ENCODE measurements at places on chromosomes 7 and 10. TPM values are rescaled to one million over a fixed set of nuclear protein-coding genes. Genes with fewer than 3 reads are reported as not detected.

DNA sequence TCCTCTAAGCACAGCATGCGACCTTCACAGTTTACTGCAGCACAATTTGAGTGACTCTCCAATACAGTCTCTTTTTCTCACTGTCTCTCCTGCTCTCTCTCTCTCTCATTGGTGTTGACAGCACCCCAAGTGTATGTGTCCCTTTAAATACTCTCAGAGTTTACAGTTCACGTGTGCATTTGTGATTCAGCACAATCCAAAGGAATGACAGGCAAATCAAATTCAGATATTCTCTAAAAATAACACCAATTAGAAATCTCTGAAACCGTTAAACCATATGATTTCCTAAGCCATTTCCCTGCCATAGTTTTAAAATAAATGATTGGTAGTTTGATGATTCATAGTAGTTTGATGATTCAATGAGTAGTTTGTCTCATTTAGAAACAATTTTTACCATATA is 104.0 kb upstream of the GAD2 start:
- no peaks in the 10 kb centered on the region for H3K27me3 ChIP-seq
- no peak overlapping the region for H3K4me3 ChIP-seq
- no peak for DNase-seq
- H3K4me1 ChIP-seq, result no peaks in the 10 kb centered on the region
- no peak overlapping the region for H3K27ac ChIP-seq

- no peaks in the 10 kb centered on the region for H3K27me3 ChIP-seq
- DNase-seq, result no peak
- H3K27ac ChIP-seq, result no peak overlapping the region
- no peaks in the 10 kb centered on the region for H3K4me1 ChIP-seq
These were observed 785.7 kb upstream of the POM121L12 start for GRCh38 chr7:52249741-52250140.

- H3K27me3 ChIP-seq, result no peaks in the 10 kb centered on the region
- H3K4me3 ChIP-seq, result no peak overlapping the region
- no peak for DNase-seq
These were observed 181.2 kb upstream of the ANK3 start for GRCh38 chr10:60570896-60571295.

DNA sequence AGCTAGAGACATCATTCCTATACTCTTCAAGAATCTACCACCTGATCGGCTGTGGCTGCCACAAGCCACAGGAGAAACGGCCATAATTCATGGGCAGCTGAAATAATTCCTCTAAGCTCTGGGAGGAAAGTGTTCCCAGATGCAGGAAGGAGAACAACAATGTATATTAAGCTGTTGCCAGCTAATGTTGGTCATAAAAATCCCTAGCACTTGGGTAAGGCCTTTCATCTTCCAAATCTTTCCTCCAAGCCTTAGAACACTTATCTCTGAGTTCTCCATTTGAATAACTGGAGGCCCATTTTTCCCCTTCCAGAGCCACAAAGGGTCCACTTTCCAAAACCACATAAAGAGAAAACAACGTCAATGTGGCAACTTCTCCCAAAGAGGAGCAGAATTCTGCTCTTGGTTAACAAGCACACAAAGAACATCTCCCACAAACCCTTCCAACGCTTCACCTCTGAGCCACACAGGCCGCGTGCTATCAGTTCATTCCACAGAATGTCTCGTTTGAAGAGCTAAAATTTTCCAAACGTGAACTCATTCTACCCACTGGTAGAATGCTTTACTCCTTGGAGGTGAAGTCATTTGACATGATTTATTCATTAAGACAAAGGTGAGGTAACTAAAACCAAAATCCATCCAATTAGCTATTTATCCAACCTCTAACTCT is 11.2 kb downstream of the KCNMA1 start:
- no peaks in the 10 kb centered on the region for H3K27me3 ChIP-seq
- no peaks in the 10 kb centered on the region for H3K36me3 ChIP-seq
- H3K4me3 ChIP-seq, result no peak overlapping the region
- DNase-seq, result no peak

DNA sequence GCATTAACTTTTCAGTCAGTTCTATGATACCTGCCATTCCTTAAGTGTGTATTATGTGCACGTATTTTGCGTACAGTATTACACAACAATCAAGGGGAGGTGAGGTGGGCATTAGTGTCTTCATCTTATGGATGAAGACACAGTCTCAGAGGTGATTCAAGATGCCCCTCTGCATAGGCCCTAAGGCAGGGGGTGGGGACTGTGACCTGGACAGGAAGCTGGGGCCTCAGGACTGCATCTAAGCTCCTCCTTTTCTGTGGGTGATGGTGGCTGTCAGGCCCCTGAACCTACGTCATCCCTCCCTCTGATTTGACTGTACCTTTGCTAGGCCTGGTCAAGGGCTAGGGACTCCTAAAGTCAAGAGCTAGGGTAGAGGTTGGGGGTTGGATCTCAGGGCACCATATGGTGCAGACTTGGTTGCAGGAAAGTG is 38.9 kb downstream of the HK1 start:
- H3K36me3 ChIP-seq, result no peaks in the 10 kb centered on the region
- H3K4me1 ChIP-seq, result peaks cover 54% of the 10 kb centered on the region
- no peaks in the 10 kb centered on the region for H3K27me3 ChIP-seq

- H3K36me3 ChIP-seq, result peaks cover 12% of the 10 kb centered on the region
- no peaks in the 10 kb centered on the region for H3K4me1 ChIP-seq
- no peak for DNase-seq
- H3K27me3 ChIP-seq, result no peaks in the 10 kb centered on the region
These were observed 36.6 kb upstream of the CCAR1 start for GRCh38 chr10:68684413-68684812.

- peaks cover 75% of the 10 kb centered on the region for H3K36me3 ChIP-seq
- no peaks in the 10 kb centered on the region for H3K27me3 ChIP-seq
- H3K4me3 ChIP-seq, result peak within 1 kb of the TSS; percentile 4
- peak; percentile 67 for DNase-seq
- peaks cover 6% of the 10 kb centered on the region for H3K4me1 ChIP-seq
These were observed at the start of gene CLDN15 for GRCh38 chr7:101237206-101238067. CLDN15 (minus strand) TSS chr7:101237802; CDS start chr7:101237581, 221 bp downstream.

DNA sequence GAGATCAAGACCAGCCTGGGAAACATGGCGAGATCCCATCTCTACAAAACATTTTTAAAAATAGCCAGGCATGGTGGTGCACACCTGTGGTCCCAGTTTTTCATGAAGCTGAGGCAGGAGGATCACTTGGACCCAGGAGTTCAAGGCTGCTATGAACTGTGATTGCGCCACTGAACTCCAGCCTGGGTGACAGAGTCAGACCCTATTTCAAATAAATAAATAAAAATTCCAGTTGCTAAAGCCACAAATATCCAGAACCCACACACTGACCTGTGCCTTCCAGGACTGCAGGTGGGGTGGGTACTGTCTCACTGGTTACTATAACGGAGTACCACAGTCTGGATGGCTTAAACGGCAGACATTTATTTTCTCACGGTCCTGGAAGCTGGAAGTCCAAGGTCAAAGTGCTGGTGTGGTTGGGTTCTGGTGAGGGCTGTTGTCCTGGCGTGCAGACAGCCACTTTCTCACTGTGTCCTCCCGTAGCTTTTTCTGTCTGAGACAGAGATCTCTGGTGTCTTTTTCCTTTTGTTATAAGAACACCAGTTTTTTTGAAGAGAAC is 38.8 kb downstream of the ASB13 start:
- H3K4me1 ChIP-seq, result peaks cover 6% of the 10 kb centered on the region
- no peaks in the 10 kb centered on the region for H3K36me3 ChIP-seq
- H3K27ac ChIP-seq, result no peak overlapping the region
- peaks cover 10% of the 10 kb centered on the region for H3K27me3 ChIP-seq
- H3K4me3 ChIP-seq, result no peak overlapping the region

DNA sequence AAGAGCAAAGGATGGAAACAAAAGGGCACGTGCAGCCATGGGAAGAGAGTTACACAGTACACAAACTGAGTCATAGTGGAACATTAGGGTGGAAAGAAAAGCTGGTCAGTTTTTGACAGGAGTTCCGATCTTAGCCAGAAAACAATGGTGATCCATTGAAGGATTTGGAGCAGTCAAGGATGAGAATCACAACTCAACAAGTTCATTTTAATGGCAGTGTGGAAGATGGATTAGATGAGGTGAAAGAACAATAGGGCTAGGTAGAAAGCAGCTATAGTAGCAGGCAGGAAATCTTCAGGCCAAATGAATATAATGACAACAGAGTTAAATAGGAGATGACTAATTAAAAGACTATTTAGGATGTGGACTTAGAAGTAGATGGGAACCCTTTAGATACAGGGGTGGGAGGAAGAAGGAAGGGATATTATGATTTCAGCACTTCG is 136.3 kb downstream of the DOCK4 start:
- no peak overlapping the region for H3K27ac ChIP-seq
- DNase-seq, result no peak
- H3K4me1 ChIP-seq, result no peaks in the 10 kb centered on the region
- no peak overlapping the region for H3K4me3 ChIP-seq

DNA sequence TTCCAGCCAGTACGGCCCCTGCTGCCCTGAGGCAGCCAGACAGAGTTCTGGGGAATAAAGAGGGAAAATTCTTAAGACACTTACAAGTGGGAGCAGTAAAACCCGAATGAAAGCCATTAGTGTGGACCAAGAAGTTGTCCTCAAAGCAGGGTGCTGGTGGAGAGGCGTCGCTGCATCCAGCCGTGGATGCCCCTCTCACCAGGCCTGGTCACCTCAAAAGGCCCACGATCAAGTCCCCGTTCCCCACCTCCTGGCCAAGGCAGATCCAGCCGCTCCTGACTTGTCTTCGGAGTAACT is 656 bp downstream of the VSTM4 start:
- H3K27me3 ChIP-seq, result peaks cover 39% of the 10 kb centered on the region
- peak overlapping the region; percentile 58 for H3K27ac ChIP-seq
- DNase-seq, result no peak
- peaks cover 6% of the 10 kb centered on the region for H3K4me1 ChIP-seq

GRCh38 chr7:2478399-2478785 is 2.2 kb upstream of the GRIFIN start:
- DNase-seq, result no peak
- H3K36me3 ChIP-seq, result no peaks in the 10 kb centered on the region
- no peak overlapping the region for H3K4me3 ChIP-seq
- no peaks in the 10 kb centered on the region for H3K27me3 ChIP-seq

DNA sequence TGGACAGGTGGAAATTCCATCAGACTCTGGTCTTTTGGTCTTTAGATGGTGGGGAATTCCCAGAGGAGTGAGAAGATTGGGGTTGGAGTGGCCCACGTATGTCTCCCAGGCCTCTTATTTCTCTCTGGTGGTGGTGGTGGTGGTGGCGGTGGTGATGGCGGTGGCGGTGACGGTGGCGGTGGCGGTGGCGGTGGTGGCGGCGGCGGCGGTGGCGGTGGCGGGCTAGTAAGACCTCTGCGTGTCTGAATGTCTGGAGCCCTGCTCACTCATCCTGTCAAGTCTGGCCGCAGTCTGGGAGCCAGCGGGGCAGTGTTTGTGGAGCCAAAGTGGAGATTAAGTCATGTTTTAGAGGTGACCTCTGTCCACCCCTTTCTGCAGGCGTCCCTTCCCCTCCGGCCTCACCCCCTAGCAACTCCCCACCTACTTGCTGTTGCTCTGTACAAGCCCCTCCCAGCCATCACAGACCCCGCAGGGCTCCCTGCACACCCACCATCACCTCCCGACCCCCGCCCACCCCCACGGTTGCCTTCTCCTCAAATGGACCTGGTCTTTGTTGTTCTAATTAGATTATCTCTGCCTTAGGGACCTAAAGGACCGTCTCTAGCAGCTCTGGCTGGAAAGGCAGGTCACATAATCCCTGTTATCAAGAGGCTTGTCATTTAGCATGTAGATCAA is 165.0 kb upstream of the TBX20 start:
- no peaks in the 10 kb centered on the region for H3K36me3 ChIP-seq
- no peak overlapping the region for H3K4me3 ChIP-seq
- no peaks in the 10 kb centered on the region for H3K27me3 ChIP-seq
- no peak for DNase-seq
- H3K4me1 ChIP-seq, result no peaks in the 10 kb centered on the region

Gene CRHR2
- not detected for polyA plus RNA-seq

- no peaks in the 10 kb centered on the region for H3K27me3 ChIP-seq
- H3K36me3 ChIP-seq, result no peaks in the 10 kb centered on the region
- H3K27ac ChIP-seq, result no peak overlapping the region
- DNase-seq, result no peak
These were observed 230.7 kb upstream of the FZD1 start for GRCh38 chr7:91033574-91033973.

DNA sequence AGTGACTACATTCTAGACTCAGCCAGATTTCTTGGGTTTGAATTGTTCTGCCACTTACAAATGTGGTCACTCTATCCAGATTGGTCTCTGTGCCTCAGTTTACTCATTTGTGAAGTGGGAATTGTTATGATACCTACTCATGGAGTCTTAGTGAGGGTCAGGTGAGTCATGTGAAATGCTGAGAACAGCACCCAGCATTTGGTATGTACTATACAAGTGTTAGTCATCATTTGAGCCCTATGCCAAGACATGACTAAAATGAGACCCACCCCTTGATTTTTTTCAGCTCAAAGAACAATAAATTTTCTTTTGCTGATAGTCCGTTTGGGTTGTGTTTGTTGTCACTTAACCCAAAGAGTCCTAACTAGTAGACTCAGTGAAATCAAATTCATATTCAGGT is 92.8 kb downstream of the CHN2 start:
- no peaks in the 10 kb centered on the region for H3K4me1 ChIP-seq
- no peaks in the 10 kb centered on the region for H3K36me3 ChIP-seq
- no peaks in the 10 kb centered on the region for H3K27me3 ChIP-seq
- H3K4me3 ChIP-seq, result no peak overlapping the region

- H3K4me3 ChIP-seq, result no peak overlapping the region
- H3K27me3 ChIP-seq, result no peaks in the 10 kb centered on the region
- no peak for DNase-seq
- no peaks in the 10 kb centered on the region for H3K4me1 ChIP-seq
- no peaks in the 10 kb centered on the region for H3K36me3 ChIP-seq
These were observed 73.5 kb upstream of the DLX6 start for GRCh38 chr7:96931891-96932290.

GRCh38 chr10:34769899-34770298 is 45.2 kb downstream of the PARD3 start:
- DNase-seq, result no peak
- no peaks in the 10 kb centered on the region for H3K27me3 ChIP-seq

GRCh38 chr10:110822712-110823311 is 48.9 kb upstream of the PDCD4 start:
- H3K4me1 ChIP-seq, result peaks cover 4% of the 10 kb centered on the region
- no peaks in the 10 kb centered on the region for H3K27me3 ChIP-seq
- H3K4me3 ChIP-seq, result no peak overlapping the region
- DNase-seq, result no peak
- no peaks in the 10 kb centered on the region for H3K36me3 ChIP-seq

- no peaks in the 10 kb centered on the region for H3K36me3 ChIP-seq
- no peak overlapping the region for H3K4me3 ChIP-seq
- peaks cover 12% of the 10 kb centered on the region for H3K4me1 ChIP-seq
- peak; percentile 80 for DNase-seq
- H3K27me3 ChIP-seq, result no peaks in the 10 kb centered on the region
These were observed 67.3 kb upstream of the KLF6 start for GRCh38 chr10:3852147-3852904.

DNA sequence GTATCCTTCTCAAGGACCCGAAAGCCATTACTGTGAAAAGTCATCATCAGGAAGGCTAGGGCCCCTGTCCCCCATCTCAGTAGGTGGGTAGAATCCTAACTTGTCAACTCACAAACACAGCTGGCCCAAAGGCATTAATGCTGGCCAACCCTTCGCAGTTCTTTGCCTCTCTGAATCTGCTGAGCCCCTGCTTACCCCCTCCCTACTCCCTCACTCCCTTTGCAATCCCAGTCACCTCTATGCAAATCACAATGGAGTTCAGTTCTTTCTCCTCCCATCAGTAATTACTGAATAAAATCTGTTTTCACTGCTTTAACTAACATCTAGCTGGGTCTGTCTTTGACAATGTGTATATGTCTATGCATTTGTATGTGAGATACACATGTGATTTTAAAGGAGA is 38.1 kb upstream of the AOAH start:
- no peak overlapping the region for H3K27ac ChIP-seq
- DNase-seq, result no peak
- H3K4me1 ChIP-seq, result no peaks in the 10 kb centered on the region

- no peaks in the 10 kb centered on the region for H3K4me1 ChIP-seq
- no peak overlapping the region for H3K27ac ChIP-seq
- no peaks in the 10 kb centered on the region for H3K36me3 ChIP-seq
- peak; percentile 70 for DNase-seq
- H3K27me3 ChIP-seq, result no peaks in the 10 kb centered on the region
These were observed 12.6 kb downstream of the TBATA start for GRCh38 chr10:70772627-70773026.
